SIG-M5 (cell line): ENCODE measurements at places on chromosomes 6 and 20.

- no peak for DNase-seq
Measured at GRCh38 chr20:23152308-23152892, 66.3 kb upstream of the CD93 start.

DNA sequence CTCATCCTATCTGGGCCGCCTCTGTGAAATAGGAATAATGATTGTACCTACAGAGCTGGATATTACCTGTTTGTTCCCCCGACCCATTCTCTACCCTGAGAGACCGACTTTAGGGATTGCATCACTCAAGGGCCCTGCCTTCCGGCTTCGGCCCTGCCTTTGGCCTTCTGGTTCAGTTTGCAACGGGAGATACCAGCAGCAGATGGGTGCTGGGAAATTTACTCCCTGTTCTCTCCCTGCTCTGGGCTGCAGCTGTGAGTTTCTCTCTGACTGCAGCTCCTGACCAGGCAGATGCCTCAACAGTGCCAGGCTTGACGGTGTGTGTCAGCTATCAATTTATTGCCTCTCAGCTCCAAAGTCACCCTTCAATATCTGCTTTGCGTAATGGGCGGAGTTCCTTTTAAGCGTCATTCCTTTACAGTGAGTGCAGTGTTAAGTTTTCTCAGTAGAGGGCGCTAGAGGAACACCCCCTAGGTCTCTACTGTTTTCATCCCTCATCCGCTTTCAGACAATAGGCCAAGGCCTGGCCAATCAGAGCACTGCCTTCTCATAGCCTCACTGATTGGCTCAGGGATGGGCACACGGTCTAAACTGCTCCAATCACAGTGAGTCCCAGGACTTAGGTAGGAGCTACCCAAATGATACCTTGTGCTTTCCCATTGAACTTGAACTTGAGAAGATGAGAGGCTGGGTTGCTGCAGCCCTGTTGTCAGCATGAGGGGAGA, 30.0 kb downstream of the KCNG1 start:
- no peak for DNase-seq

DNA sequence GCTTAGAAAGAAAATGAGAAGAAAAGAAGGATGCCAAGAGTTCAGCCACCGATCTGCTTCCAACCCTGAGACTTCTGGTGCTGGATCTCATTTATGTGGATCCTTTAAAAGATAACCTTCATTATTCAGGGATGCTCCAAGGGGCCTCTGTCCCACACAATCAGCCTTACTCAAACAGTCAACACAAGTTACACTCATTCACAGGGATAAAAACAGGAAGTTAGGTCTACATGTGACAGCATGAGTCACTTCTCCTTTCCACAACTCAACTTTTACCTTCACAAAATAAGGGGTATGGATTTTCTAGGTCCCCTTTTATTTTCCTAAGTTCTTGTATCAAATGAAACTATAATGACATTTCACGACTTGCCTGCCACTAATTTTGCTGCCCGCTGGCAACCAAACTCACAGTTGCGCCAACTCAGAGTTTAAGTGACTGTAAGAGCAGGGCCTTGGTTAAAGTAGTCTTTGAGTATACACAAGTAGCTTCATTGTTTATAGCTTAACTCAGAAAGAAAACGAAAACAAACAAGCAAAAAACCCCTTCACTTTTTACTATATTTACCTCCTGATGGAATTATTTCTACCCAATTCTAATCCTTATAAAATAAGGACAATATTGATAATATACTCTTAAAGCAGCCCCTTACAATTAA, 278.8 kb upstream of the RUNX2 start:
- peak; percentile 50 for DNase-seq

- DNase-seq = no peak
Measured at GRCh38 chr6:170007468-170008293, 256.3 kb downstream of the ERMARD start.

DNA sequence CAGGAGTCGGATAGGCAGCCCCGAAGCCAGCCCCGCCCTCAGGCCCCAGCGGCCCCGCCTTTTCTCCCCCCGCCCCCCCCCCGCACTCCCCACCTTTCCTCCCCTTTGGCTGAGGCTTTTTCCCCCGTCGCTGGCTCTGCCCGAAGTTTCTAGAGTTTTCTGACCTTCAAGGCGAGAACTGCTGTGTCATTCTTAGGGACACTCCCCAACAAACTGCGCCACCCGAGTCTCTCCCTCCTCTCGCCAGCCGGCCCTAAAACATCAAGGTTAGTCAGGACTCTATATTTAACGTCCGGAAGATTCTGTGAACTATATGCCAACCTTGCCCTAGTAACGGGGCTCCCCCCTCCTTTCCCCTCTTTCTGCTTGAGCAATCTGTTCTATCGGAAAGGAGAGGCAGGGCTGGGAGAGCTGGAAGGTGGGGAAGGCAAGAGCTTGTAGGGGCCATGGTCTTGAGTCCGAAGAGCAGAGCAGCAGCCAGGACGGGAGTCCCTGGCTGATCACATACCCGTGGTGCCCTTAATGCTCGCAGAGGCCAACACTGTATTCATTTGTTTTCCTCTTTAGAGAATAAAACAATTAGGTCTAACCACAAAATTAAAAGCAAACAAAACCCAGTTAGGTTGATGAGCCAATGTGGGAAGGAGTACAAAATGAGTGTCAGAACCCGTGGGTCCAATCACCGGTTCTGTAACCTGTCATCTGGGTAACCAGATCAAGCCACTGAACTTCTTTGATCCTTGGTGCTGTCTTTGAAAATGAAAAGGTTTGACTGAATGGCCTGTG, 5.3 kb upstream of the HSPA1B start:
- peak; percentile 36 for DNase-seq

DNA sequence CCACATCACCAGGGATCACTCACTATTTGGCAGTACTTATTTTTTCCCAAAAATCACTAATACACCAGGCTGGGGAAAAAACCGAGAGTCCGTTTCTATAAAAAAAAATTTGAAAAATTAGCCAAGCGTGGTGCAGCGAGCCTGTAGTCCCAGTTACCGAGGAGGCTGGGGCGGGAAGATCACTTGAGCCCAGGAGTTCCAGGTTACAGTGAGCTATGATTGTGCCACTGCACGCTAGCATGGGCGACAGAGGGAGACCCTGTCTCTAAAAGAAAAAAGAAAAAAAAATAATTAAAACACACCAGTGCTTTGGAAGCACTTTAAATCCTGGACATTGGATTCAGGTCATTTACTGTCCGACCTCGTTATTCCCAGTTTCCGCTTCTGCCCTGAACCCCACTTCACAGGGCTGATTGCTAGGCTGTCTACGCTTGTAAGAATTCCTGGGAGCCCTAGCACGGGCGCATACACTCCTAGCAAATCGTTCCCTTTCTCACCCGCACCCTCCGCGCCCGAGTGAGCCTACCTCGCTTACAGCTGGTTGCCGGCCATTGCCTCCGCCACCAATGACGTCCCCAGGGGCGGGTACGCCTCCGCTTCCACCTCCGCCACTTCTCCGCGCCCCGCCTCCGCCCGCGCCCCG, at the start of gene TPMT:
Gene TPMT, minus strand, starts transcription at position 571 of the 643 bp plus-strand sequence. CDS start 5,950 bp downstream, outside the sequence.
- DNase-seq = peak; percentile 73

- no peak for DNase-seq
Measured at GRCh38 chr6:90429713-90430112, 133.1 kb upstream of the BACH2 start.

GRCh38 chr6:44257025-44257752, at the start of gene SLC35B2:
TSS of gene SLC35B2 (minus strand) at chr6:44257528. CDS start at chr6:44257410, 118 bp downstream.
- DNase-seq = no peak

DNA sequence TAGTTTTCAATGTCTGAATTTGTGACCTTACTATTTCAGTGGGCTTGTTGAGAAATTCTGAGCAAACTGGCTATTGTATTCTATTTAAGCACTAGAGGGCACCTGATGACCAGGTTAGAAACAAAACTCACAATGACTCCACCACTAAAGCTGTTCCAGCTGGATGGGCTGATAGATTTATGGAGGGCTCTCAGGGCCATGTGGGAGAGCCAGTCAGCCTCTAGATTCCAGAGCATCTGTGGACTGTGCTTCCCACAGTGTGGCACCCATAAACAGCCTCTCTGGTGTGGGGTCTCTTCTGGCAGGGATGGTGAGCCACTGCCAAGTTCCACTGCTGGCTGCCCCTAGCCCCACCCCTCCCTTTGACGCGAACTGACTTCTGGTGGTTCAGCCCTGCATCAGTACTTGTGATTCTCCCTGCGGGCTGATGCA, 29.2 kb downstream of the C6orf58 start:
- no peak for DNase-seq

- no peak for DNase-seq
Measured at GRCh38 chr20:34940081-34940481, 15.5 kb downstream of the GSS start.

GRCh38 chr20:19779634-19780033, 21.6 kb downstream of the RIN2 start:
- DNase-seq = no peak
